ENCODE measurements at places on chromosomes 1 and 21.
A peak's percentile ranks its signal among the peaks of the same experiment; 100 is the strongest.

DNA sequence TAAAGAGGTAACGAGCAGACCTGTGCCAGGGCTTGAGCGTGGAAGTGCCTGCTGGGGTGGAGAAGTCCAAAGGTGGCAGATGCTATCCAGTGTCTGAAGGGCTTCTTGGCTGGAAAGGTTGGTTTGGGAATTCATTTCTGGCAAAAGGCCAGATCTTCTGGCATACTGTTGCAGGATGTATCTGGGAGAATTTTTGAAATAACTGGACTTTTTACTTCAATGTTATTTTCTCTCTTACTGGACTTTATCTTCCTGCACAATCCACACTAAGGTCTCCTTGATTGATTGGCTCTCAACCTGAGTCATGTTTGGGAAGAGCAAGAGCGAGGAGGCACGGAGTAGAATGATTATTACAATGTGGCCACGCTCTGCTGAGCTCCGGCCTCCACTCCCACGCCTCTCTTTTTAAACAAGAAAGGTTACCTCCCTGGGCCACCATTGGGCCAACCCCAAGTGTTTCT, 278.4 kb downstream of the TM2D1 start:
- DNase-seq: no peak

DNA sequence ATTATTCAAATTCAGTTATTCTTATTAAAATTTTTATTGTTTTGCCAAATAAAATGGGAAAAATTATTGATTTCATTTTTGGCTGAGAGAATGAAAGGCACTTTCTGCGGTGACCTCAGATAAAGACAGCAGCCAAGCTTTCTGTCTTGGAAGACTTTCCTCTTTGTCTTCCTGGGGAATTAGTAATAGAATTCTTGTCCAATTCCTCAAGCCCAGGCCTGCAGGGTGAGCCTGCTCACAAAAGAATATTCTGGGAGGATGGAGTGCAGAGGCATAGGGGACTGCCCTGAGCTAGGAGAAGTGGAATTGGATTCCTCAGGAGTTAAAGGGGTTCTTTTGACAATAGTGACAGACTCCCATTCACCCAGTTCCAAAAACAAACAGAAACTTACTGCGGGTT, 614.5 kb upstream of the ADGRL2 start:
- no peak for DNase-seq

DNA sequence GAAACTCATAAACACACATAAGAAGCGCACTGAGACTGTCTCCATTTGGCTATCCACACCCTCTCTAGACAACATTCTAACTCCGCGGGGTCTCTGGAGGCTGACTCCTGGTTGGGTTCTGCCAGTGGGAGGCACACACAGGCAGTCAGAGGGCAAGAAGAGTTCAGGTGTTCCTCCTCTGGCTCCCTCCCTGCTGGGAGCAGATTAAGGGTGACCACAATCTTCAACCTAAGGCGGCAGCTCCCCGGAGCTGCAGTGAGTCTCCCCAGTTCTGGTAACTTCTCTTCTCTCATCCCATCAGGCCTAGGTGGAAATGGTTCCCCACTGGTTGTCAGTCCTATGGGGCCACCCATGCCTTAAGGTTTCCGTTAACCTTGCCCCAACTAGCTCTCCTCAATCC, 7.4 kb upstream of the TENT5C start:
- DNase-seq: no peak

DNA sequence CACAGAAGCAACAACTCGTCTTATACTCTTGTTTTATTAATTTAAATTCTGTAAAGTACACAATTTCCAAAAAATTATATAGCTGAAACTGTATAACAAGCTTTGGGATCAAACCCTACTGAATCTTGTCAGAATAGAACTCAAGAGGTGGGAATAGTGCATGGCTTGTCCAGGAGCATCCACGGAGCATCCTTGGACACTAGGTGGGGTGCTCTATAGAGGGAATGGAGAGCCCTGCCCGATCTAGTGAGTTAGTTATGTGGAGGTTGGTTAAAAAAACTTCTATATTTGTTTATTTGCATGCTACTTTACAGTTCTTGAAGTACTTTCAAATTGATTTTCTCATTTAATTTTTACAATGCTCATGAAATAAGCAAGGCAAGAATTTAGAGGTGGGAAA, 28.3 kb downstream of the ROR1 start:
- DNase-seq: no peak

GRCh38 chr1:202189918-202190715, 3.5 kb upstream of the LGR6 start:
- DNase-seq: no peak

GRCh38 chr1:25933479-25934365, 27.5 kb upstream of the STMN1 start:
- DNase-seq: no peak

- no peak for DNase-seq
Measured at GRCh38 chr1:30299393-30299792, 424.0 kb downstream of the MATN1 start.

DNA sequence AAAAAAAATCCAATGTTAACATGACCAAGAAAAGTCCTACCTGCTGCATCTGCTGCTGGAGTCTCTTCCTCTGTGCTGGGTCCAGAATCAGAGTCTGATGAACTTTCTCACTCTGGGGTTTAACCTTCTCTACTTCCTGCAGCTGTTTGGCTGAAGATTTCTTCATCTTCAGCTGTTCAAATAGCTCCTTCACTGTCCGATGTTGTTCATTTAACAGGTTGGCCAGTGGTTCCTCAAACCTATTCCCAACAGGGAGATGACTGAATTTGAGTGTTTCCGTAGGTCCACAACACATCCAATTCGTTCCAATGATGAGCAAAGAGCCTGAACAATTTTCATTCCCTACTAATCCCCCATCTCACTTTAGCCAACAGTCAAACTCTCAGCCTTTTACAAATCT, 79.4 kb downstream of the GON4L start:
- DNase-seq: no peak

- peak; percentile 75 for DNase-seq
Measured at GRCh38 chr1:39183503-39184353, 20.8 kb upstream of the MACF1 start.

DNA sequence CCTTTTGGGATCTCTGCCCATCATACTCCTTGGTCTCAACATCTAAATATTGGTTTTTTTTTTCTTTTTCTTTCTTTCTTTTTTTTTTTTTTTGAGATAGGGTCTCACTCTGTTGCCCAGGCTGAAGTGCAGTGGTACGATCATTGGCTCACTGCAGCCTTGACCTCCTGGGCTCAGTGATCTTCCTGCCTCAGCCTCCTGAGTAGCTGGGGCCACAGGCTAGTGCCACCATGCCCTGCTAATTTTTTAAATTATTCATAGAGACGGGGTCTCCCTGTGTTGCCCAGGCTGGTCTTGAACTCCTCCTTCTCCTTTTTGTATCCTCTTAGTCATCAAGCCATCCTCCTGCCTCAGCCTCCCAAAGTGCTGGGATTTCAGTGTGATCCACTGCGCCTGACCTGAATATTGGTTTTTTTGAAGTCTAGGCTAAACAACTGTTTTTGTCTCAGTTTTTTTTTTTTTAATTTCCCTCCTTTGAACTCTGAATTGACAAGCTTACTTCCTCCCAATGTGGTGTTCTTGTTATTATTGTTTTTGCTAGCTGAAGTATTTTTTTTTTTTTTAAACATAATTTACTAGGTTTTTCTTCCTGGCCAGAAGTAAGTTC, 30.9 kb downstream of the MAPKAPK2 start:
- no peak for DNase-seq

GRCh38 chr21:45209685-45210284, 77.9 kb downstream of the POFUT2 start:
- DNase-seq: no peak
